Nephron progenitor cell (in vitro differentiated cells): ENCODE measurements at places on chromosomes 2 and 18.
A peak's percentile ranks its signal among the peaks of the same experiment; 100 is the strongest.

DNA sequence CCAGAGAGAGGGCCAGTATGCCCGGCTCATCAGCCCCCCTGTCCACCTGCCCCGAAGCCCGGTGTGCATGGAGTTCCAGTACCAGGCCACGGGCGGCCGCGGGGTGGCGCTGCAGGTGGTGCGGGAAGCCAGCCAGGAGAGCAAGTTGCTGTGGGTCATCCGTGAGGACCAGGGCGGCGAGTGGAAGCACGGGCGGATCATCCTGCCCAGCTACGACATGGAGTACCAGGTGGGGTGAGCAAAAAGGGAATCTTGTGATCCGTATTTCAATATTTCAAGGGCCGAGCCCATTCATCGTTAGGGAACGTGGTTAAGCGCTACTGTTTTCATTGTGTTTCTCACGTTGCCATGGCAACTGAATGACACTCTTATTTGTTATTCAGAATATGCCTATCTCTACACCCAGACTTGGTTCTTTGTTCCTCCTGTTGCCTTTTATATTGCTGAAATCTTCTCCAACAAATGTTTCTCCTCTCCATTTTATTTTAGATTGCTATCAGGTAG lies 81.5 kb downstream of the NRP2 start:
- DNase-seq, result peak; percentile 77

GRCh38 chr2:29066271-29066860 lies 8.0 kb downstream of the PCARE start:
- DNase-seq, result no peak

DNA sequence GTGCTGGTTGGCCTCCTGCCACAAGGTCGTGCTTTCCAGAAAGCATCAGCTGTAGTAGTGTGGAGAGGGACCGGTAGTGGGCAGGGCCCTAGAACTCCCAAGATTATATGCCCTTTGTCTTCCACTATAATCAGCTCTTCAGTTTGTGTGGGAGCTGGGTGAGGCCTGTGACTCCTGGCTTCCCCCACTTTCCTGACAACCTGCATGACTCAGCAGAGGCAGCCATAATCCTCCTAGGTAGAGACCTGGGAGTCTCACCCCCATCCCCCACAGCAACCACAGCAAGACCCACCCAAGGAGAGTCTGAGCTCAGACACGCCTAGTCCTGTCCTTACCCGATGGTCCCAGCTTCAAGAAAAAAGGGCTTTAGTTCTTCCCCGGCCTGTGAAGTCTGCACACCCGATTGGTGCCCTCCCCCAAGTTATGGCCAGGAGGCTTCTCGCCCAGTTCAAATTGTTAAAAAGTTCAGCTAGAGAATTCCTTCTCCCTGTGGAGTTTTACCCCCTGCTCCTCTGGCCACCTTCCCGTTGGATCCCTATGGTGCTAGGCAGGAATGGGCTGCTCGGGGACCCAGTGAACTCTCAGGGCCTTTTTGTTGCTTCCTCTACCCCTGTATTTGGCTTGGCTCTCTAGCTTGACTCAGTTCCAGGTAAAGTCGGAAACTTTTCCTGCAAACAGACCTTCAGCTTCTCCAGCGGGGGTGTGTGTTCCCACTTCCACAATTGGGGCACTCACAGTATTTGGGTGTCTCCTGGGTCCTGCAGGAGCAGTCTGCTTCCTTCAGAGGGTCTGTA lies 57.8 kb upstream of the FAM237A start:
- no peak for DNase-seq

GRCh38 chr18:69935319-69936190 lies 12.1 kb downstream of the CD226 start:
- DNase-seq, result no peak

DNA sequence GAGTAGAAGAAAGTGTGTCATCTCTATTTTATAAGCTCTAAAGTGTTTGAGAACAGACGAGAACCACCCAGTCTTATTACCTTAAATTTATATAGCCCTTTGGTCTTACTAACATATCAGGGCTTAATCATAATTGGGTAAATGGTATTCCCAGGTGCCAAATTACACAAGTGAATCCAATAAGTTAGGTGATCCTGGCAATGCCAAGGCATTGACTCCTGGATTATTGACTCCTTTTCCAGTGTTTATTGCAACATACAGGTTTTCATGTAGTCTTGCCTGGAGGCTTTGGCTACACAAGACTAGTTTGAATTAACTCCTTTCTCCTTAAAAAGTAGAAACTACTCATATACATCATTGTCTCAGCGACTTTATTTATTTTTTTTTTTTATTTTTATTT lies 59.7 kb upstream of the MAPRE2 start:
- no peak for DNase-seq

DNA sequence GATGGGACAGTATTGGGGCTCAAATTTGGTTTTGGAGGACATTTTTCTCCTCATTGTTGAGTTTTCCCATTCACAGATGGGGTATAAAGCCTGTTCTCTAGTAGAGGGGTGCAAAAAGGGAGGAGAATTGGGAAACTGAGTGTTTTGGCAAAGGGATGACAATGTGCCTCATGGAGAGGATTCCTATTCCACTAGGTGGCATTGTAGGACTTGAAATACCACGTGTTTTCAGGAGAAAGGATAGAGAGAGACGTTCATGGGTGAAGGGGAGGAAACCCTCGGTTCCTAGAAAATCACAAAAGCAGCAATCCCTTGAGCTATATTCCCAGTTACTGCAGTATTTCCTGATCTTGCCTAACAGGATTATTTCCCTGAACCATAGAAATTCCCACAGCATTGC lies 113.7 kb upstream of the SRD5A2 start:
- no peak for DNase-seq

GRCh38 chr18:36153203-36153602 lies 23.5 kb downstream of the ELP2 start:
- no peak for DNase-seq

GRCh38 chr18:61714421-61714820 lies 178.4 kb downstream of the RNF152 start:
- no peak for DNase-seq

DNA sequence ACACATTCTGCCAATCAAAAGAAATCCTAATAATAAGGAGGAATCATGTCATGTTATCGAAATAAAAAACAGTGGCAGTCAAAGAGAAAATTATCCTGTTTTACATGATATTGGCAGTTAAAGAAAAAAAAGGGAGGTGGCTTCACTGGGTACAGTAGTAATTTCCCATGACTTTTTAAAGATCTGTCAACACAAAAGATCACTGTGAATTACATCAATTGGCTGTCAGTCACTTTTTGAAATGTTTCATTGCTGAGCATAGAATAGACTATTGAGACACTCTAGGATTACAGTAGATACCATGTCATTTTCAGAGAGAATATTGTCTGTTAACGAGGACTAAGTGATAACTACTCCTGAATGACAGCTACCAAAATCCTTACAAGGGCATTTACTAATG lies 335.7 kb upstream of the CYP26B1 start:
- DNase-seq, result no peak

DNA sequence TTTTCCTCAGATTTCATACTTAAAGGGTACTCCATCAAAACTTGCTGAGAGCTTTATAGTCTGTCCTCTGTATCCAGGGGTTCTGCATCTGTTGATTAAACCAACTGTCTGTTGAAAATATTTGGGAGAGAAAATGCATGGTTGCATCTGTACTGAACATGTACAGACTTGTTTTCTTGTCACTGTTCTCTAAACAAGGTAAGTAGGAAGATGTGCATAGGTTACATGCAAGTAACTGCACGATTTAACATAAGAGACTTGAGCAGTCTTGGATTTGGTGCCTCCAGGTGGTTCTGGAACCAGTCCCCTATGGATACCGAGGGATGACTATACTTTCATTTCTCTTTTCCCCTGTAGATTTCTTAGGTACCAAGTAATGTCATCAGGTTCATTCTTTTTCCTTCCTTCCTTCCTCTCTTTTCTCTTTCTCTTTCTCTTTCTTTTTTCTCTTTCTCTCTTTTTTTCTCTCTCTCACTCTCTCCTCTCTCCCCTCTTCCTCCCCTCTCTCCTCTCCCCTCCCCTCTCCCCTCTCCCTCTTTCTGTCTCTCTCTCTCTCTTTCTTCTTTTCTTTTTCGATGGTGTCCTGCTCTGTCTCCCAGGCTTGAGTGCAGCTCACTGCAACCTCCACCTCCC lies 23.2 kb downstream of the ADNP2 start:
- no peak for DNase-seq

GRCh38 chr2:44560941-44561340 lies 199.2 kb downstream of the CAMKMT start:
- no peak for DNase-seq

- no peak for DNase-seq
These were observed 1.5 kb downstream of the TTC32 start for GRCh38 chr2:19899985-19900930.
